ENCODE measurements at places on chromosomes 16 and 17.

DNA sequence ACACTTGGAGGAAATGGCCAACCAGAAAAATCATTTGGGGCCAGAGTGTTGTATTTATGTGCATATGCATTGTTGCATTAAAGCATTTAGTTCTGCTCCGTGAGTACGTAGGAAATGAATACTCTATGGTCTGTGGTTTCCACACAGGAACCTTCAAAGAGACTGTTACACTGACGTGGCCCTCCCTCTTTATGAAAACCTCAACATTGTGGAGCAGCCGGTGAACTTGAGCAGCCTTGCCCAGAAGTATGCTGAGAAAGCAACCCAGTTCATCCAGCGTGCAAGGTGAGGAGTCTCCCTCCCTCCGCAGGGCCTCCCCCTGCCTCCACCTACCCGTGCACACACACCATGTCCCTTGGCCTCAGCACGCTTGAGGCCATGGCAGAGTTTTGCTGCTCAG, 65.2 kb downstream of the ARSG start:
- no peak for DNase-seq

GRCh38 chr17:27630607-27631410, at the start of gene LGALS9:
LGALS9 (plus strand) TSS chr17:27631188; CDS start chr17:27631266, 78 bp downstream.
- peak; percentile 8 for DNase-seq

- DNase-seq: no peak
These were observed 196.7 kb downstream of the CDH11 start for GRCh38 chr16:64925166-64925565.

DNA sequence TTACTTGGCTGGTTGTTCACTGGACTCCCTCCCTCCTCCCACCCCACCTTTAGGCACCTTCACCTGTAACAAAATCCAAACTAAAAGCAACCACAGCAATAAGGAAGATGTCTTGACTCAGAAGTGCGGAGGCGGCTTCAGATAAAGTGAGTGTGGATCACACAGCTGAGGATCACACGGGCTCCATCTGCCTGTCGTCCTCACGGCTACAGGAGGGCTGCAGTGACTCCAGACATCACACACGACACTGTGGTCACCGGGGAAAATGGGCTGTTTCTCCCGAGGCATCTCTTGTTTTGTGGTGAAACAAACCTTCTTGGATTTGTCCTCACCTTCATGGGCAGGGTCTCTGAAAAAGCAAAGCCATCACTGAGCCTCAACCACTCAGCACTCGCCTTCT, 7.9 kb upstream of the ACSF3 start:
- no peak for DNase-seq

GRCh38 chr16:70156207-70156978, 17.2 kb upstream of the CLEC18C start:
- no peak for DNase-seq

GRCh38 chr16:27518226-27518625, 31.5 kb downstream of the GTF3C1 start:
- no peak for DNase-seq

- no peak for DNase-seq
These were observed 4.8 kb upstream of the MT2A start for GRCh38 chr16:56603589-56603988.

DNA sequence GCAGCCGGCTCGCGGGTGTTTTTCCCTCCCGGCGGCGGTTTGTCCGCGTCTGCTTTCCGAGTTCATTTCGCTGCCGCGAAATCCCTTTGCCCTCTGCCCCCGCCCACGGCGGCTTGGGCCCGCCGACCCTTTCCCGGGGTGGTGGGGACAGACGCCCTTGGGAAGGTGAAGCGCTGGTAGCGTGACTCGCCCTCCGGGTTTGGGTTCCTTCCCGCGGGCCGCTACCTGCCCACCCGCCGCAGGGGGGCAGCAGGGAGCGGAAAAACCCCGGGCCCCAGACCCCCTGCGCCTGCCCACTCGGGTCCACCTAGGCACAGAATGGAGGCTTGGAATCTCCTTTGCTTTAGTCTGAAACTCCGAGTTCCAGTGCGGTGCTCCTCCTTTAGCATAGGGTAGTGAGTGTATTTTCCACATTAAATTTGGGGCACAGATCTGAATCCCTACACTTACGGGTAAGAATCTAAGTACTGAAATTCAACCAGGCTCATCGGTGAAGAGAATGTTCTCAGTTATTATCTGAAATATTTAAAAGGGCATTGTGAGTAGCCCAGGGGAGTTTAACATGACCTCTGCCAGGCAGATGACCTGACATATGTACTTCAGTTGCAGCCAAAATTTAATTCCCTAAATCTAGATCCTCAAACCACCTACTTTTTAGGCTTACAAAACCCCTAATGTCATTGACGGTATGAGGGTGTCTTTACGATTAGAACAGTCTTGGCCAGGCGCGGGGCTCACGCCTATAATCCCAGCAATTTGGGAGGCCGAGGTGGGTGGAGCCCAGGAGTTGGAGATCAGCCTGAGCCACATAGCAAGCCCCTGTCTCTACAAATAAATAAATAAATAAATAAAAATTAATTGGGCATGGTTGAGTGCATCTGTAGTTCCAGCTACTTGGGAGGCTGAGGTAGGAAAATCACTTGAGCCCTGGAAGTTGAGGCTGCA, 1.0 kb downstream of the NME2 start:
- DNase-seq: peak; percentile 58

GRCh38 chr16:53925526-53925925, 221.6 kb downstream of the FTO start:
- DNase-seq: no peak

DNA sequence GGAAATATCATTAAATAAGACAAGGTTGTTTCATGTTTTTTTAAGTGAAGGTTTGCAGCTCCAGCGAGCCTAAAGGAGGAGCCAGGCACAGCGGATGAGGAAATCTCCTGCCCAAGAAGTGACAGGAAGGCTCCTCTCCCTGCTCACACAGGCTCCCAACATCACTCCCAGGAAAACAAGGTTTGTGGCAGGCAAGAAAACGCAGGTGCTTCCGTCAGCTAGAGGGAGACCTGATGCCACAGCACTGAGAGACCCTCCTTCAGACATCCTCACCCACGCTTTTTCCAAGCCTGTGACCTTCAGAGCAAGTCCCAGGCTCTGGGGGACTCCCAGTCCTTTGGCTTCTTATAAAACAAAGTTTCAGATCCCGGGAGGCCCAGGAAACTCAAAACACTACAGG, 89.7 kb downstream of the ZNF423 start:
- no peak for DNase-seq

DNA sequence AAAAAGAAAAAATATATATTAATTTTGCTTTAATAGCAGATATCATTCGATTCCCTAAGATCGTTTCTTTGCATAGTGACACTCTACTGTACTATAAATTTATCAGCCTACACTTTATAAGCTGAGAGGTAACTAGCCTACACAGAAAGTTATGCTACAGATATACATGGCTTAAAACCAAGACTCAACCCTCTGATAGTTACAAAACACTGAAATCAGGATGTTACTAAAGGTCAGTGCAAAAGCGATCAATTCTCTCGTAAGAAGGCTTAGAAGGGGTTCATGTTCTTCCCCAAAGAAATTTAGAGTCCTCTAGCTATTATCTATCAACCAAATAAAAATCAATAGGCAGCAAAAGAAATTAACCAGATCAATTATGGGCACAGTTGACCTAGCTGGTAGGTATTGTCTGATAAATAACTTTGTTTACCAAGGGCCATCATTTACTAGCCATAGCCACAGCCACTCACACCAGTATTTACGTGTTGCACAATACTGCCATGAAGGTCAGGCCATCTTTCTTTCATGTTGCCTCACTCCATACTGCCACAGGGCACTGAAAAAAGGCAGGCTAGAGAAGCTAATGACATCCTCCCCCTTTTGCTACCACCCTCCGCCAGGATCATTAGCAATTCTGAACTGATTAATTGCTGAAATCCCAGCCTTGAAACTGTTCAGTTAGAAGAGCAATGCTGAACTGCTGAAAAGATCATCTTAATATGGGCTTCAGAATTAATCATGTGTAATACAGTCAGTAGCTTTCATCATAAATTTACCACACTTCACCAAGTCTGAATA, 43.7 kb downstream of the RND2 start:
- DNase-seq: no peak

GRCh38 chr17:59783221-59784047, 76.0 kb downstream of the VMP1 start:
- DNase-seq: no peak

- DNase-seq: peak; percentile 37
These were observed 90.6 kb upstream of the CDH5 start for GRCh38 chr16:66275775-66276428.

DNA sequence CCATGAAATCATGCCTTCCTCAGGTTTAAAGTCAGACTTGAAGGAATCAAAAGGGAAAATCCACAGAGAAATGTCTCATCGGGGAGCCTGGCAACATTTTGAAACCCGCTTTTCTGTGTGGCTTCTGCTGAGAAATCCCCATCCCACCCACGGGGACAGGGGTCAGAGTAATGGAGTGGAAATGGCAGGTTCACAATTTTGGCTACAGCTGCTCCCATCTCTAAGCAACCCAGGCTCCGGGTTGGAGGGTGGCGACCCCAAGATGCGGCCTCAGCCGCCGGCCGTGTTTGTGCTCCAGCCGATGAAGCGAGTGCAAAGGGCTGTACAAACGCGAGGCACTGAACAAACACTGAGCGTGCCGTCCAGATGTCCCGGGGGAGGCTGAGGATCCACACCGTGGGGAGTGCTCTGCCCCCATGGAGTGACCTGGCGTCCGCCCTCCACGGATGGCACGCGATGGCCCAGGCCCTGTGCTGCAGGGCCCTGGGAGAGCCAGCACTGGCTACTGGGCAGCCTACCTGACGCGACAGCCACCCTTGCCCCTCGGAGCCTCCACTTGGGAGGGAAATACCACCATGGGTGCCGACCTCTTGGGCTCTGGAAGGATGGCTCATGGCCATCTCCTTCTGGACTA, 22.2 kb downstream of the SLC43A2 start:
- no peak for DNase-seq

DNA sequence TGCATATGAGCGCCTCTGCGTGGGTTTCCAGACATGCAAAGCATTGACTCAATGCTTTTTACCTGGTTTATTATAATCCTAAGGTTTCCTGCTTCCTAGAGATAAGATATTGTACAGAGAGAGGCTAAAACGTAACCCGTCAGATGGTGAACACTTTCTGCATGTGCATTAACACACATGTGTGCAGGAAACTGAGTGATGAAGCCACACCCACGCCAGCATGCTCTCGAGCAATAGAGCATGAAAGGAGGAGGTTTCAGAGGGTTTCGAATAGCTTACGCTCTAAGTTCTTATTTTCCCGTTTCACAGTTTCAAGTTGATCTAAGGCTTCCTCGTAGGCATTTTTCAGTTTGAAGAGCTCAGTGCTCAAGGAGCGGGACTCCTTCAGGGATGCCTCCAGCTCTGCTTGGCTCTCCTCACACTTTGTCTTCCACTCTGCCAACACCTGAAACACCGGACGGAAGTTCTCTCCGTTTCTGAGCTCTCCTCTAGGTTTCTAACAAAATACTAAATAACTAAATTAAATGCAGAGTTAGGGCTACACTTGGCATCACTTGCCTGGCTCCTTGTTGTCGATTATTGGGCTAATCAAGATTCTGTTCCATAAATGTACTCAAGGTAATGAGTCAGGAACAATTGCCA, 23.2 kb downstream of the MYH3 start:
- no peak for DNase-seq

GRCh38 chr17:79391376-79392233, 219.2 kb downstream of the RBFOX3 start:
- DNase-seq: peak; percentile 51

DNA sequence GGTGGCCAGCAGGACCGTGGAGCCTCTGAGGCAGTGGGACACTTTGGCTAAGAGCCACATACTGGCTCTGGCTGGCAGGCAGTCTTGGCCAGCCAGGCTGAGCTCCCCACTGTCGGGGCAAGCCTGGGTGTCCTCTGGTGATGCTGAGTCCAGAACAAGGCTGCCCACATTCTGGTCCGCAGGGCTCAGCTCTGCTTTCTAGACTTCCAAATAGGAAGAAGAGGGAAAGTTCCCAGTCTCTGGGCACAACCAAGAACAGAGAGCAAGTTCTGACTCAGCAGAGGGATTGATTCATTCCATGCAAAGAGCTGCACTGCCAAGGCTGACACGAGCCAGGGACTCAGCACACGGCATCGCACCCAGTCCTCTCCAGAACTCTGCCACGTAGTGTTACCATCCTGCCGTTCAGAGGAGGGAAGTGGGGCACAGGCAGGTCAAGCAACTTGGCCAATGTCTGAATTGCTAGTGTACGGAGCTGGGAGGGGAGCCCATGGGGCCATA, 58.9 kb downstream of the NOS2 start:
- no peak for DNase-seq

- peak; percentile 56 for DNase-seq
These were observed 4.6 kb upstream of the TAF15 start for GRCh38 chr17:35804658-35805192.

DNA sequence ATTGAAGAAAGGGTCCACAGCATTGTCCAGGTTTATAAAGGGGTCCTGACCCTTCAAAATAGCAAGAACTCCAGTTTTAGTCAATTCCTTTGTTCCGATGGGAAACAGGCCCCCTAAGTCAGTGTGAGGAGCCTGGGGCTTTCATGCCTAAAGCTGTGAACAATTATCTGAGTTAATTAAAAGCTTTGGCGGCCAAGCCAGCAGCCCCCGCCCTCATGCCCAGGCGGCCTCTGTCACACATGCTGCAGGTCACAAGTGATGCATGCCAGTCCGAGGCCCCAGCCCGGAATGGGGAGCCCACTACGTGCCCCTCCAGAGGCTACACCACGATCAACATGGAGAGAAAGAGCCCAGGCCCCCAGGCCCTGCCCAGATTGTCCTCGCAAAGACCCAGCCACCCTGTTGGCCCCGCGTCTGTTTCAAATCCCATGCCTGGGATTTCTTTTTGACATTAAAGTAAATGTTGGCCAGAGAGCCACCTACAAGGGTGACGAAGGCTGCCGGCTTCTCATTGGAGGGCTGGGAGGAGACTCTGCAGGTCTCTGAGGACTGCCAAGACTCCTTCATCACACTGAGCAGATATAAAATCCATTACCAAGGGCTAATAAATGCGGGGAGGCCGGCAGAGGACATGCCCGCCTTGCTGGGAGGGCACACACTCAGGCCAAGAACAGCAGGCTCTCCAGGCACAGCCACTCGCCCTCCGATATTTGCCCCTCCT, 14.5 kb upstream of the PITPNM3 start:
- no peak for DNase-seq

GRCh38 chr16:10578474-10579316, 1.7 kb downstream of the EMP2 start:
- no peak for DNase-seq

DNA sequence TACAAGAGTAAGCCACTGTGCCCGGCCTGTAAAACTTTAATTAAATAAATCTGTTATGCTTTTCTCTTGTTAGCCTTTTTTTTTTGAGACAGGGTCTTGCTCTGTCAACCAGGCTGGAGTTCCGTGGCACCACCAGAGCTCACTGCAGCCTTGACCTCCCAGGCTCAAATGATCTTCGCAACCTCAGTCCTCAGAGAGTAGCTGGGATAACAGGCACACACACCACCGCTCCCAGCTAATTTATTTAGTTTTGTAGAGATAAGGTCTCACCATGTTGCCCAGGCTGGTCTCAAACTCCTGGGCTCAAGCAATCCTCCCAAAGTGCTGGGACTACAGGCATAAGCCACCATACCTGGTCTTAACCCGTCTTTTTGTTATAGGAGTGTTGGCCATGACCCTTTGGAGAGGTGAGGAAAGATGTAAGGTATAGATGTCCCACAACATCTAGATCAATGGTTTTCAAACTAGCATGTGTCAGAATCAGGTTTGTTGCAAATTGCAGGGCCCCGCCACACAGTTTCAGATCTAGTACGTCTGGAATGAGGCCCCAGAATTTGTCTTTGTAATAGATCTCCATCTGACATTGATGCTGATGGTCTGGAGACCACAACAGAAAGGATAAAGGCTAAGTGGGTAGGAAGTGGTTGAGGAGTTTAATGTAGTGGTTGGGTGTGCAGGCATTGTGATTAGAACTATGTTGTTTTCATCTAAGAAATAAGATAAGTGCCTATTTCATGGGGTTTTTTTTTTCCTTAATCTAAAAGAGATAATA, 4.3 kb upstream of the GGA2 start:
- DNase-seq: no peak

All from NCI-H774 (cell line).